Renal cortex interstitium (tissue), 15 donors: ENCODE measurements at places on chromosomes 16 and 17. TPM values are rescaled to one million over a fixed set of nuclear protein-coding genes. Genes with fewer than 3 reads are reported as not detected.

DNA sequence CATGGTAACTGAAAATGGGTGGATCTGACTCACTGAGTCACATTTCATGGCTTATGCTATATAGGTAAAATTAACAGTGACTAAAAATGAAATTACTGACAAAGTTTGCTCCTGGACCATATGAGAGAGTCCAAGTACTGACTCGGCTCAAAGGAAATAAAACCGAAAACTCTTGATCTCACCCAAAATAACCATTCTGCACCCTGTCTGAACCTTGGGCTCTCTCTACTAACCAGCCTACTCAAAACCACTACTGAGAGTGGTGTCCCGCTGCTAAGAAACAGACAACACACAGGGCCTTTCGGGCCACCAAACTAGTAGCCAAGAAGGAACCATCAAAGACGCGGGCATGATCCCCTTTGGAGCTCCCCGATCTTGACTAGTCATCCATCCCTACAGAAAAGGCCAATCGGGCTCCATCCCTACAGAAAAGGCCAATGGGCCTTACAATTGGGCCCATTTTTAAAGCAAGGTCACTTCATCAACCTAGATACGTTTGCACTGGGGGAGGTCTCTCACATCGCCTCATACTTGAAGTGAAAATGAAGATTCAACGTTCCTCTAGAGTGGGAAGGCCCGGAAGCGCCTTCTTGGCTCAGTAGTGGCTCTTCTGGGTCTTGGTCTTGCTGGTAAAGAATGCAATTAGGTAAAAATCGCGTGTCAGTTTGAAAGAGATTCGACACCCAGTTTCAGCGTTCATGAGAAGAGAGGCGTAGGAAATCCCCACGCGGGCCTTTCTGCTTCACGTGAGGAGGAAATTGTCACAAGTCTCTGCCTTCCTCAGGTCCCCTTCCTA is 720 bp upstream of the ZPBP2 start:
- DNase-seq = no peak

GRCh38 chr17:2020721-2021120 is 4.4 kb downstream of the RTN4RL1 start:
- no peak for DNase-seq

- no peak for DNase-seq
Measured at GRCh38 chr17:17921192-17922069, 50.8 kb downstream of the TOM1L2 start.

- no peak for DNase-seq
Measured at GRCh38 chr17:61456688-61457225, 4.5 kb downstream of the TBX4 start.

- no peak for DNase-seq
Measured at GRCh38 chr17:75317671-75318070, 28.4 kb upstream of the SLC25A19 start.

- no peak for DNase-seq
Measured at GRCh38 chr17:16002708-16003260, 3.2 kb downstream of the TTC19 start.

KRT39 gene
- polyA plus RNA-seq = not detected

DNA sequence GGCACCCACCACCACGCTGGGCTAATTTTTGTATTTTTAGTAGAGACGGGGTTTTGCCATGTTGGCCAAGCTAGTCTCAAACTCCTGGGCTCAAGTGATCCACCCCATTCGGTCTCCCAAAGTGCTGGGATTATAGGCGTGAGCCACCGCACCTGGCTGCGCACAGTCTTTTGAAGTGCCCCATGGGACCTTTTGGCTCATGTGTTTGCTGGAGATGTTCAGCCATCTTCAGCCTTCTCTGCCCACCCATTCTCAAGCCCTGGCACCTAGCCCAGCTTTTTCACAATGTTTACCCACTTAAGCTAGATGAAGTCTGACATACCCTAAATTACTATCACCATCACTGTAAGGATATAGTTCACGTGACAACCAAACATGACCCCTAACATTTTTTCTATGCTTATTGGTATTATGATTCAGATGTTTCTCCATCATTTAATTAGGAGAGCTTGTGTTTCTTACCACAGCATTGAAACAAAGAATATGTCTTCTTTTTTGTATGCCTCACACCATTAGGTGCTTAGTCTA is 32.3 kb downstream of the PECAM1 start:
- no peak for DNase-seq

CCL5 gene
- polyA plus RNA-seq = 1.9 TPM

- DNase-seq = no peak
Measured at GRCh38 chr16:85361441-85362118, 249.3 kb upstream of the CIBAR2 start.

- no peak for DNase-seq
Measured at GRCh38 chr17:61492759-61493526, 40.7 kb downstream of the TBX4 start.

DNA sequence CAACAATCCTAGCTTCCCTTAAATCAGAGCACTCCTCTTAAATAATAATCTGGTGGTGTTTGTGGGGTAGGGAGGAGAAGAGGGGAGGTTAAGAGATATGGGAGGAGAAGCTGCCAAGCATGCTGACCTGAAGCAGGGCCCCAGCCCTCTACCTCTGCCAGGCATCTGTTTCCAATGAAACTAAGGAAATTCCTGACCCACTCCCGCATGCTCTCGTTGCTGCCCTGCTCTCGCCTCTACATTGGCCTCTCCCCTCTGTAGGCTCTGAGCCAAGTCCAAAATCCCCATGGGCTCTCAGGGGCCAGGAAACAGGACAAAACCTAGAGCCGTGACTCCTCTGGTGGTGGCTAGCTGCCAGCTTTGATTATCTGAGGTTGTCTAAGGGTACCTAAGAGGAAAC is 559.5 kb upstream of the CDH11 start:
- no peak for DNase-seq

DNA sequence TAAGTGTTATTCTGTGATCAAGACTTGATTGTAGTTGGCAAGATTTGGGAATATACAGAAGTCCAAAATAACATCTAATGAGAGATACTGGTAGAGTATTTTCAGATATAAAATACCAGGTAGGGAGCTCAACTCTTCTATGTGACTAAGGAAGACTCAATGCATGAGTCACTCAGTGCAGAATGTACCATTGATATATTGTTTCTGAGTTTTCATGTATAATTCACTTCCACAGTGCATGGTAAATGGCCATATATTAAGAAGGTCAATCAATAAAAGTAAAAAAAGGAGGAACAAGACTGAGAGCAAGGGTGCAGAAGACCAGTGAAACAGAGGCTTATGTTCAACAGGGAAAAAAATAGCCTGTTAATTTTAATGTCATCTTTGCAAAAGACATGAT is 1387.9 kb downstream of the CDH8 start:
- no peak for DNase-seq

GRCh38 chr16:14360326-14361037 is 269.6 kb downstream of the PARN start:
- no peak for DNase-seq

DNA sequence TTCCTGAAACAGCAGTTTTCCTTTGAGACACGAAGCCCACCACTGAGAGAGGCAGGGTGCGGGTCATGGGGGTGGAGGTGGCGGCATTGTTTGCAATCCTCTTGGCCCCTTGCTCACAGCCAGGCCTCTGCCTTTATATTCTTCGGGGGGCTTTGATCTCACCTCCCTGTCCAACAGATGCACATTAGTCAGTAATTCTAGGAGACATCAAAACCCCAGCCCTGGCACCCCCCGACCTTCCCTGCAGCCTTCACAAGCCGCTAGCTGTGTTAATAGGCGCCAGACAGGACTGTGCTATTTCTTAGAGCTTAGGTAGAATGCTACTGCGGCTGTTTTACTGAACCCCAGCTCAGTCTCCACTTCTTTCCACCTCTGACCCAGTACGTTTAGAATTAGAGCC is 212.6 kb downstream of the RBFOX1 start:
- no peak for DNase-seq

GRCh38 chr17:5536866-5537650 is 47.3 kb downstream of the NLRP1 start:
- DNase-seq = no peak

CCL14 gene
- 23.9 TPM for polyA plus RNA-seq

- no peak for DNase-seq
Measured at GRCh38 chr17:59298521-59298920, 32.9 kb upstream of the YPEL2 start.

DNA sequence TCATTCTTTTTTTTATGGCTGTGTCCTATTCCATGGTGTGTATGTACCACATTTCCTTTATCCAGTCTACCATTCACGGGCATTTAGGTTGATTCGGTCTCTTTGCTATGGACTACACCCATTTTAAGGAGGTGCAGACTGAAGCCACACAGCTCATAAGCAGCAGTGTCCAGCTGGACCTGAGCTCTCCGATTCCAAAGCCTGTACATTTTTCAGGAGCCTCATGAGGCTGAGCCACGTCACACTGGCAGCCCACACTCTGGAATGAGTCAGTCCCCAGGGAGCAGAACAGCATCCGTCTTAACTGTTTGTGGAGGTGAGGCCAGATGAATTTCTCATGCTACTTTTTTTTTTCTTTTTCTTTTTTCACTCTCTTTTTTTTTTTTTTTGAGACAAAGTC is 116.1 kb downstream of the C16orf95 start:
- DNase-seq = no peak

GRCh38 chr16:13957197-13958078 is 37.5 kb downstream of the ERCC4 start:
- peak; percentile 61 for DNase-seq

MEOX1 gene
- 17.5 TPM for polyA plus RNA-seq

DNA sequence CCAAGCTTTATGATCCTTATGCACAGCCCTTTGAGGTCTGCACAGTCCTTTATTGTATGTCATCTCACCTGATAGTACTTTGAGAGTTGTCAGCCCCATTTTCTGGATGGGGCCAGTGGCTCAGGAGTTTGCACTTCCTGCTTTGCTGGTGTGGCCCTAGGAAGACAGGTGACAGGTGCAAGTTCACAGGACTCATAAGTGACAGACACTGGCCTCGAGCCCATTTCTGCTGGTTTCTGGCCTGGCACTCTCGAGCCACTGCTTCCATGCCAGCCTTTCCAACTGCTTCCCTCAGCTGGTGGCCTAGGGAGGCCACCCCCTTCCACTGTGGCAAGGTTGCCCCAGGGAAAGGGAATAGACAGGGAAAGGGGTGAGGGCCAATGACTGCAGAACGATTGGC is 84.4 kb upstream of the CCL1 start:
- DNase-seq = no peak

DNA sequence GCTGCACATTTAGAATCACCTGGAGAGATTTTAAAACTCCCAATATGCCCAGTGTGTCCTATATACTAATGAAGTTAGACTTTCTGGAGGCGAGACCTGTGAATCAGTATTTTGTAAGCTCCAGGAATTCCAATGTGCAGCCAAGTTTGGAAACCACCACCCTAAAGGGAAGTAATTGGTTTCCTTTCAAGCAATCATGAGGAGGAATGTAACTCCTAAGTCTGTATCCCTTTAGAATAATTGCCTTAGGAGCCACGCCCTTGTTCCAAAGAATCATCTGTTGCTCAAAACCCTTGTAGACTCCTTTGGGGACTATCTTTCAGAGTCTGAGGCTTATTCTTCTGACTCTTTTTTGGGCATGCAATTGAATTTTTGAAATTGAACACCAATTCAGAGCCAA is 84.4 kb downstream of the DNAH9 start:
- DNase-seq = no peak

MYO15A gene
- polyA plus RNA-seq = 4.5 TPM

- DNase-seq = no peak
Measured at GRCh38 chr17:44807093-44807816, 22.8 kb downstream of the GJC1 start.

DNA sequence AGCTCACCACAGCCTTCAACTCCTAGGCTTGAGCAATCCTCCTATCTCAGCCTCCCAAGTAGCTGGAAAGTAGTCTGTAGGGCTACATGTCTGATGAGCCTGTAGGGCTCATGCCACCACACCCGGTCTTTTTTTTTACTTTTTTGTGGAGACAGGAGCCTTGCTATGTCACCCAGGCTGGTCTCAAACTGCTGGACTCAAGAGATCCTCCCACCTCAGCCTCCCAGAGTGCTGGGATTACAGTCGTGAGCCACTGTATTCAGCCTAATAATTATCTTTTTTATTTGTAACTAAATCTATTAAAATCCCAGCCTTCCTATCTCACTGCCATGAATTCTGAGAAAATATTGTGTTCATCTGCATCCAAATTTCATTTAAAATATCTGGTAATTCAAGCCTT is 15.1 kb downstream of the BRIP1 start:
- no peak for DNase-seq

- DNase-seq = no peak
Measured at GRCh38 chr17:43942051-43942685, at the start of gene PPY. PPY (minus strand) TSS chr17:43942476; CDS start chr17:43941654, 822 bp downstream.

- DNase-seq = no peak
Measured at GRCh38 chr17:56441308-56441707, 152.2 kb upstream of the NOG start.

DNA sequence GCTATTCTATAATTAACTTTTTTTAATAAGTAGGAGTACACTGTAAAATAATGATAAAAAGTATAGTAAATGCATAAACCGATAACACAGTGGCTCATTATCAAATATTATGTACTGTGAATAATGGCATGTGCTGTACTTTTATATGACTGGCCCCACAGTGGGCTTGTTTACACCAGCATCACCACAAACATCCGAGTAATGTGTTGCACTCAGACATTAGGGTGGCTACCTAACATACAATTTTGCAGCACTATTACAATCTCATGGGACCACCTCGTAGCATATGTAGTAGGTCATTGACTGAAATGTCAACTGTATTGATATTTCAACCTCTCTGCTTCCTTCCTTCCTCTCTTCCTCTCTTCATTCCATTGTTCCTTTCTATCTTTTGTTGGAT is 51.7 kb downstream of the TBX4 start:
- no peak for DNase-seq

PYDC1 gene
- not detected for polyA plus RNA-seq

GRCh38 chr16:69243479-69243878 is 56.5 kb downstream of the SNTB2 start:
- DNase-seq = no peak

PRAC2 gene
- not detected for polyA plus RNA-seq

DNA sequence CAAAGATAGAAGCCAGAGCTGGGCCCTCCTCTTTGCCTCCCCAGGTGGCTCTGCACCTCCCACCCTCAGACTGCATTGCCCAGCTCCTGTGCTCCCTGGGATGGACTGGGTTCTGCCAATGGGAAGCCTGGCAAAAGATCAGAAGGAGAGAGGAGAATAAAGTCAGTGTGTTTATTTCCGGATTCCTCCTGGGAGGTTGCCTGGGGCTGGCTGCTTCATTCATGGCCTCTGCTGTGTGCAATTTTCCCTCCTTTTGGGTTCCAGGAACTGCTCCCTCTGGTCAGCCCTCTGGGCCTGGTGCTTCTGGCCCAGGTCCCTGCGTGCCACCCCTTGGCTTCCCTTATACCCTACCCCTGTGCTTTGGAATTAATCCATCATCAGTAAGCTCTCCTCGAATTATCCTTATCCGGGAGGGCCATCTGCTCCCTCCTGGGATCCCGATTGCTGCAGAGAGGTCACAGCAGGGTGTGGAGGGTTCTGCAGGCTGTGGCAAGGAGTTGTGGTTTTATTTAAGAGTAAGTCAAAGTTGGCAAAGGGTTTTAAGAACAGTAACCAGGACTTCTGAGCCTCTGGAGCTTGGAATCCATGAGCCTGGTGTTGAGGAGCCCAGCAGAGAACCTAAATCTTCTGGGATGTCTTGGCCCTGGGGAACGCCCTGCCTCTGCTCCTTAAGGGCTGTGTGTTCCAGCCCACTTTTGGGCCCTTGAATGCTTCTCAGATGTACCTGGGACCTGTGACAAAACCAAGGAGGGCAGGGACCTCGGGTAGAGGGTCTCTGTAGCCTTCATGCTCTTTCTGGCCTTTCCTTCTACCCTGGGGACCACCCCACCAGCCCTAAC is 8.2 kb upstream of the MMP2 start:
- DNase-seq = no peak

ITFG1 gene
- polyA plus RNA-seq = 98.9 TPM
